ENCODE measurements at places on chromosomes 12 and 14. TPM values are rescaled to one million over a fixed set of nuclear protein-coding genes. Genes with fewer than 3 reads are reported as not detected.

GRCh38 chr14:43362586-43362985 is 1144.5 kb downstream of the FSCB start:
- no peak for DNase-seq

GRCh38 chr12:93221841-93222240 is 155.9 kb upstream of the NUDT4 start:
- no peak for DNase-seq

DNA sequence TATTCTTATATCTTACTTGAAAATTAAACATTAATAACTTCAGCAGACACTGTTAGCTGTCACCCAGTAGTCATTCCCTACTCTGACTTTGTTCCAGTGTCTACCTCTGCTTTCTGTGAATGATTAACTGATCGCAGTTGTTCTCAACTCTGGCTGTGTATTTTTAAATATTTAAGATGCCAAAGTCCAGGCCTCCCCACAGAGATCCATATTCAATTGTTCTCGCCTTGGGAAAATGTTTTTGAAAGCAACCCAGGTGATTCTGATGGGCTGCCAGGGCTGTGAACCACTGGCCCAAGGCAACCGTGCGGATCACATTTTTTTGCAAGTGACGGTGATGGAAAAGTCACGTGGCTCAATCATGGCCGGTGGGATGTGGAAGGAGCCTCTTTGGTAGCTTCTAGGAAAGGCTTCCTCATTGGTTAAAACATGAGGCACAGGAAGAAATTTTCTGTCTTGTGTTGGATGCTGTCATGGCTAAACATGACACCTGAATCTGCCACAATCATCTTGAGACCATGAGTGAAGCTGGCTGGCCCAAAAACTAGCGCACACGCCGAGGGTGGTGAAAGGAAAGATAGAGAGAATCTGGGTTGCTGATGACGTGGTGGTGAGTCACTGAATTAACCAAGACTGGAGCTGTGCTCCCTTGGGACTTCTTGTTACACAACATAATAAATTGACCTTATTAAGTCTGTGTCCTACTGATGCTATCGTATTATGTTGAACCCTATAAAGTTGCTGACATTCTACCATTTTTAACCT is 37.2 kb downstream of the RDH12 start:
- DNase-seq: no peak

DNA sequence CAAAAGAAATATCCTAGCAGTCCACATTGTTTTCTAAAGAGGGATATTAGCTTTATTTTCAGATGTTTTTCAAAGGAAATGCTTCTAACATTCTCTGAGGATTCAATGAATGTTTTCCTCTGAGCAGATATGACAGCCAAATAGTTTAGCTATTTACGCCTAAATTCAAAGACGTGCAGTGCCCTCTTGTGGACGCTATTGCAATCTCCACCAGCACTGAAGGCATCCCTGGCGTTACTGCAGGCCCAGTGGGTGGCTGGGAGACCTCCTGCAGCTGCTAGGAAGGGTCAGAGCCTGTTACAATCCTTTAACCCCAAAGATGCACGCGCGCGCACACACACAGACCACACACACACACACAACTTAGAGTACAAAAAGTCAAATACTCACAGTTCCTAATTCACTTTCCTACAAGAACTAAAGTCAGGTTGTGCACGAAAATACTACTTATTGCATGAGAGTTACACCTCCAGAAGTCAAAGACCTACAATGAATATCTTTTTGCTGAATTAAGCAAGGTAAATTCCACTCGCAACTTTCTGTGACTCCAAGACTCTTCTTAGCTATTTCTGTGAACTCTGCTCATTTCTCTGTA is 589.3 kb upstream of the TMEM132C start:
- DNase-seq: peak; percentile 51

Gene WDHD1
- 15.5 TPM for total RNA-seq

DNA sequence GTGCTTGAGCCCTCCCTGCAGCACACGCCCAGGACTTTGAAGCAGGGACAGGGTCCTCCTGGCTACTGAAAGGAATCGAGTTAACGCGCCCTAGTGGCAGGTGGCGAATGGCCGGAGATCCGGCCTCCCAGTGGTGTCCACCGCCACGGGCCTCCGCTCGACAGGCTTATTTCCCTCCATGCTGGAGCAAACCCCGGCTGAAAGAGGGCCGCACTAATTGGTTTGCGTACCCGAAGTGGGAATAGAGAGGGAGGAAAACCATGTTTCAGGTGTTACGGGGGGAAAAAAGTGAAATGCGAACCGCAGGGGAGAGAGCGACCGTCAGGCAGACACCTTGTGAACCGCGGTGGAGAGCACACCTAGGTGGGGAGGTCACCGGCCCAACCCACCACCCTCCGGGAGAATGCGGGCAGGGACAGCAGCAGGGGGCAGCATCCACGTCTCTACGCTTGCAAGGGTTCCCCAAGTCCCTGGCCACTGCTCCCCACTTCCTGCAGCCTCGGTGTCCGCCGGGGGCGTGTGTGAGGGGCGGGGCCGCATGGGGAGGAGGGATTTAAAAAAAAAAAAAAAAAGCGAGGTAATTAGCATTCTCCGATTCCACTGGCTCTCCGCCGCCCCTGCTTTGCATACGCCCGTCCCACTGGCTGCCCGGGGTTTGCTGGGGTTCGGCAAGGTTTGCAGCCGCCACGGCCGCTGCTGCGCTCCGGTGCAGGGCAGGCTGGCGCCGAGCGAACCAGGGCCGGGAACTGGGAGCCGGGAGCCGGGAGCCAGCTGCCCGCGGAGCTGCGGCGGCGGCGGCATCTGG is 224.6 kb upstream of the CRY1 start:
- peak; percentile 77 for DNase-seq

DNA sequence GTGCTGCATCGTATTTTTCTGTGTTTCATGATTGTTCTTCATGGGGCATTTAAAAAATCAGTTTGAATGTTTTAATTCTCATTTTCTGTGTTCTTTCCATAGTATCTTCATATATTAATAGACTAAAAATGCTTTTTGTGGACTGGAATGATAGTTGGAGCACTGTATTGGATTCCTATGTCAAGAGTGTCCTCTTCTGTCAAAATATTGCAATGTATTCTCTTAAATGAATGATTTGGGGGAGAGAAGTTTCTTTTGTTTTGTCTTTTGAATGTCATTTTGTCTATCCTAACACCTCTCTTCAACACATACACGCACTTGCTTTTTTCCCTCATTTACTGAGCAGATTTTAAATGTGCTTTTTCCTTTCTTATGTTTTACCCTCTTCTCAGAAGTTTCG is 4.7 kb upstream of the EIF2S3B start:
- DNase-seq: no peak

DNA sequence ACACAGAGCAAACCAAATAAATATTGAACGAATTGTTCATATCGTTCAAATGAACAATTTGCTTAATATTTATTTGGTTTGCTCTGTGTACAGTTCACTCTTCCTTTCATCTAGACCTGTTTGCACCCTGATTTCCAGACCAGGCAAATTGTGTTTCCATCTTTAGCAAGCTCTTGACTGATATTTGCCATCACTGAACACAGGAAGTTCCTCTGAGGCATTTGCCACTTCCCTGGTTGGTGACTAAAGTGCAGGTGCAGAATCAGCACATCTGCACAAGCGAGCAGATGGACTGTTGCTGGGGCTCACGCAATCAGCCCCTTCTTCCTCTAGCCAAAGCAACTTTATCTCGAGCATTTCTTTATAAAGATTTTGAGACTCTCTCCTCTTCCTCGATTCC is 112.9 kb downstream of the DAAM1 start:
- DNase-seq: no peak

- no peak for DNase-seq
Measured at GRCh38 chr12:27524839-27525753, 1.1 kb downstream of the PPFIBP1 start.

Gene PLEKHD1
- total RNA-seq: 0.20 TPM

DNA sequence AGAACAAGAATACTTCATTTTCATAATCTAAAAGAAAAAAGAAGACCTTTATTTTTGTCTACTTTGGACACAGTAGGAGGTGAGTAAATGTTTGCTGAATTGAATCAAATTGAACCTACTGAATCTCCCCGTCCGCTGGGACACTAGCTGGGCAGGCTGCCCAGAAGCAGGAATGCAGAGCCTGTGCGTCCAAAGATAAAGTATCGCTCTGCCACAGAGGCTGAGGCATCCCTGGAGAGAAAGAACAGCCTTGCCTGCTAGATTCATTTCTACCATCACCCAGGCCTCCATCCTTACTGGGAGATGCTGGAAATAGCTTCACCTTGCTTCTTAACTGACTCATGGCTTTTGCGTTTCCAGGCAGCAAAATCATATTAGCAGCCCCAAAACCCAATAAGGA is 64.1 kb upstream of the TSPAN11 start:
- DNase-seq: no peak

- no peak for DNase-seq
Measured at GRCh38 chr14:69680297-69680696, 68.9 kb downstream of the SUSD6 start.

GRCh38 chr14:94624537-94625352 is 12.6 kb downstream of the SERPINA3 start:
- DNase-seq: no peak

GRCh38 chr14:91893007-91893406 is 25.7 kb upstream of the TC2N start:
- DNase-seq: no peak

- DNase-seq: no peak
Measured at GRCh38 chr12:113184098-113184899, 979 bp downstream of the DDX54 start.

- no peak for DNase-seq
Measured at GRCh38 chr12:15206831-15207389, 14.3 kb downstream of the RERG start.

Gene ABHD4
- 28.4 TPM for total RNA-seq

DNA sequence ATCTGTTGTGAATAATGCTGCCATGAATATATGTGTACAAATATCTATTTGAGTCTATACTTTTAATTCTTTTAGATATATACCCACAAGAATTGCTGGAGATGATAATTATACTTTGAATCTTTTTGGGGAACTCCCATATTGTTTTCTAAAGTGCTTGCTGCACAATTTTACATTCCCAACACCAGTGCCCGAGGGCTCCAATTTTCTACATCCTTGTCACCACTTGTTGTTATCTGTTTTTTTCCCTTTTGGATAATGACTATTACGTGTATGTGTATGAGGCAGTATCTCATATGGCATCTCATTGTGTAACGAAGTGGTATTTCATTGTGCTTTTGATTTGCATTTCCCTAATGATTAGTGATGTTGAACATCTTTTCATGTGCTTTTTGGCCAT is 127.1 kb downstream of the SUDS3 start:
- no peak for DNase-seq

Gene SLC5A8
- not detected for total RNA-seq

DNA sequence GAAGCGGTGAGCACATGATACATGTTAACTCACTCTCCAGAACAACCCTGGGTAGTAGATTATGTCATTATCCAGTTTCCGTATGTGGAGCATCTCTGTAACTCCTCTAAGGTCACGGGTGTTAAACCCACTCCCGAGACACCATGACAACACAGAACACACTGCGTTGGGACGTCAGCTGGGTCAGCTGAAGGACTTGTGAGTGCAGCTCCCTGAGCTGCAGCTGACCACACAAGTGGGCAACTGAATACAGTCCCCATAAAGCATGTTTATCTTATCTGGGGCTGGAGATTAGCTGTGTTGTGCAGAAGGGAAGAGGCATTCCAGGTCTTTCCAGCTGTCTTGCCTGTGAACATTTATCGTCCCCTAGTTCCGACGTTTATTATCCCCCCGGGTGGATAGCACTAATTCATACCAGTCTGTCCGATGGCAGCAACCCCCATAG is 211.5 kb downstream of the CHST11 start:
- DNase-seq: no peak

Gene OAS3
- 7.7 TPM for total RNA-seq

GRCh38 chr14:61478971-61479473 is 157.6 kb downstream of the PRKCH start:
- no peak for DNase-seq

- no peak for DNase-seq
Measured at GRCh38 chr12:115667116-115667515, 610.4 kb downstream of the MED13L start.

GRCh38 chr12:118140825-118141224 is 4.9 kb downstream of the PEBP1 start:
- DNase-seq: no peak

- peak; percentile 42 for DNase-seq
Measured at GRCh38 chr14:56808383-56809269, 1.7 kb downstream of the OTX2 start.

DNA sequence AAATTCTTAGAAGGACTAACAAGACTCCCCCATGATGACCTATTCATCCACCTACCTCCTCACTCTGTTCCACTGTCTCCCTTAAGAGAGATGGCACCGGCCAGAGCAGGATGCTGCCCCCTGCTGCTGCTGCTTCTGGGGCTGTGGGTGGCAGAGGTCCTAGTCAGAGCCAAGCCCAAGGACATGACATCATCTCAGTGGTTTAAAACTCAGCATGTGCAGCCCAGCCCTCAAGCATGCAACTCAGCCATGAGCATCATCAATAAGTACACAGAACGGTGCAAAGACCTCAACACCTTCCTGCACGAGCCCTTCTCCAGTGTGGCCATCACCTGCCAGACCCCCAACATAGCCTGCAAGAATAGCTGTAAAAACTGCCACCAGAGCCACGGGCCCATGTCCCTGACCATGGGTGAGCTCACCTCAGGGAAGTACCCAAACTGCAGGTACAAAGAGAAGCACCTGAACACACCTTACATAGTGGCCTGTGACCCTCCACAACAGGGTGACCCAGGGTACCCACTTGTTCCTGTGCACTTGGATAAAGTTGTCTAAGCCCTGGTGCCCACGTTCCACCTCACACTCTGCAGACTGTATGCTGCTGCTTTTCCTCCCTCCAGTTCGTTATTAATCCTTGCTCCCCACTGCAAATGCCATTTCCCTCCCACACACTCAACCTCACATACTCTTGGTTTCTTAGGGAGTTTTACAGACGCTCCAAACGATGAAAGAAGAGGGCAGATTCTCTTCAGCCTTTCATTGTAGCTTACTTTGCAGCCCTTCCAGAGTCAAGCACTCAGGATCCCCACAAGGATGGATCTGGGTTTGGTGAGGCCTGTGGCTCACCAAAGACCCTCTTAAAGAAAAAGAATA is at the start of gene RNASE8:
TSS of gene RNASE8 (plus strand) at position 20 of the 873 bp plus-strand sequence. CDS start at position 91, 71 bp downstream.
- no peak for DNase-seq

DNA sequence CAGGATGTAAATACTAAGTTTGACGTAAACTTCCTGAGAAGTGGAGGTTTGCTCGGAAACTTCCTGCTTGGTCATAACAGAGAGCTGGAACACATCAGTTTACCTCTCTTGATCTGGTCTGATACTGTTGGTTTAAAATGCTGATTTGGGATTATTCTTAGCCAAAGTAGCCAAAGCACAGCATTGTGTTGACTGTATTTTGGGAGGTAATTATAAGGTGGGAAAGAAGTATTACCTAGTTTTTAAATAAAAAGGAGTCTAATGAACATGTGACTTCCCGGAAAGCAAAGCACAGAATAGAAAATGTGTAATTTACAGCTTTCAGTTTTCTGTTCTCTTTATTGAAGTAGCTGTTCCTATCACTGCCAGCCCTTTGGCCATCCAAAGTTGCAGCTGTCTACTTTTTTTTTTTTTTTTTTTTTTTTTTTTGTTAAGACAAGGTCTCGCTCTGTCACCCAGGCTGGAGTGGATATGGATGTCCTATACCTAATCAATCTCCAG is 52.2 kb upstream of the SRP54 start:
- DNase-seq: no peak

All from mesothelial cell of epicardium (in vitro differentiated cells).